Stimulated activated CD4-positive, alpha-beta T cell treated with anti-CD3 and anti-CD28 coated beads, Interleukin-1b, Interleukin-23, amount 100 ng/mL, for 24 hours (primary cell): ENCODE measurements at places on chromosomes 13 and 19.

DNA sequence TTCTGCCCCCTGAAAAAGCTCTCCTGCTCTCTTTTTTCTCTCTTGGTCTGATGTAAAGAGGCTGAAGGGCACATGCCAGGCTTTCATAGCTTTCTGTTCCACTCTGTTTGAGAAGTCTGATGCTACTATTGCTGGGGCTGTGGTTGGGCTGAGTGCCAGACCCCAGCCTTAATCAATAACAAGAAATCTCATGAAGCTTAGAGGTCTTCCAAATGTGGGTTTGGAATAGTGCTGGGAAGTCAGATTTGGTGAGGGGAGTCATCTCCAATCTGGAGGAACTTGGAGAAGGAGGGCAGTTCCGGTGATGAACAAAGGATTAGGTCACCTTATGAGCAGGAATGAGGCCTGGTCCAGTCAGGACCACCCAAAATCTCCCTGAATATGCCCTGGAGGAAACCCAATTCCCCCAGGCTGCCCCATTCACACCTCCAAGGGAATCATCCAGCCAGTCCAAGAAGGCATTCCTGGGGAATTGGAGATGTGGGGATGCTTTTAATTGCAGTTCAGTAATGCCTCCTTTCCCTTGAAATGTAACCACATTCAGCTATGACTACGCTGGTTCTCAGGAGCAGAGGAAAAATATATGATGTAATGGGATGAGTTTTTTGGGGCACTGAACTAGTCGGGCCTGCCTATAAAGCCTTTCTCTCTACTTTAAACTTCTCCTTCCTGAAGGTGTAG, 102.0 kb downstream of the STARD13 start:
- no peak for DNase-seq

- no peak for DNase-seq
These were observed 7.4 kb upstream of the SPACA4 start for GRCh38 chr19:48598996-48599700.

DNA sequence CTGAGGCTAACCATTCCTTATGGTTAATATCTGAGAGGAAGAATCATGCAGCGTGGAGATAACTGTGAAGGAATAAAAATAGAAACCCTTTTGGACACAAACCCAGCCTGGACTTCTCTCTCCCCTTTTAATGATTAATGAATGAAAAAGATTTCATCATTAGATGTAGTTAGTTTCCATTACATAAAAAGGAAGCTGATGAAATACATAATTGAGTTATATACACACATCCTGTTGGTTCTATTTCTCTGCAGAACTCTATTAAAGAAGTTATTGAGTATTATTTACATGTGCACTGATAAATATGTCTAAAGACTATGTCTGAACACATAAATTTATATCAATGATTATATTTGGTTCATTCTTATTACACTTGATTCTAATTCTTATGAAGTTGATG, 465.3 kb downstream of the GPC5 start:
- DNase-seq, result no peak

- DNase-seq, result peak; percentile 74
These were observed 16.0 kb upstream of the ERCC1 start for GRCh38 chr19:45439569-45440258.
